ENCODE measurements at places on chromosomes 6 and 20.
A peak's percentile ranks its signal among the peaks of the same experiment; 100 is the strongest.

DNA sequence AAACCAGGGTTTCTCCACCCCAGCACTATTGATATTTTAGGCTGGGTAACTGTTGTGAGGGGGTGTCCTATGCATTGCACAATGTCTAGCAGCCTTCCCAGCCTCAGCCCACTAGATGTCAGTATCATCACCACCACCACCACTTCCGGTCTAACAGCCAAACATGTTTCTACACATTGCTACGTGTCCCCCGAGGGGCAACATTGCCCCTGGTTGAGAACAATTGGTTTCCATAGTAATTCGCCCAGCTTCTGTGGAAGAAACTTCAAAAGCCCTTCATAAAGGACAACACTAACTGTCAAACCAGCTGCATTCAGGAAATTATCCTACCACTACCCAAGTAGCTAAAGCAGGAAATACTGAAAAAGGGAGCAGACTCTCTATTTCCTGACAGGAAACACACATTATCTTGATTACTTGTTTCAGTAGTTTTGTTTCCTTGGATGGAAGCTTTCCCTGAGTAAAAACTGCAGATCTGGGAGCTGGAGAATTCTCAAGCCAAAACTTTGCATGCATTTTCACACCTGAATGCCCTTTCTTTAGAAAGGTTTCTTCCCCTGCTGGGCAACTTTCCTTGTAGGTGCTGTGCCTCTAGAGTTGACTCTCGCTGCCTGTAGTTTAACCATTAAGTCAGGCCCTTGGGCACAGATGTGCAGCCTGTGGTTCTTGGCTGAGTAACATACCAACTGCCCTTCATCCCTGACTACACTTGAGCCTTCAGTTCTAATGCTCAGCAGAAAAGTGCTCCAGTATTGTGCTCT is 23.6 kb downstream of the PKHD1 start:
- peak overlapping the region; percentile 77 for H3K4me3 ChIP-seq
- no peaks in the 10 kb centered on the region for H3K36me3 ChIP-seq
- peak; percentile 73 for DNase-seq
- H3K27ac ChIP-seq, result no peak overlapping the region
- peaks cover 5% of the 10 kb centered on the region for H3K27me3 ChIP-seq
- peaks cover 15% of the 10 kb centered on the region for H3K4me1 ChIP-seq

GRCh38 chr6:154768280-154768679 is 35.1 kb downstream of the SCAF8 start:
- no peak overlapping the region for H3K27ac ChIP-seq
- H3K27me3 ChIP-seq, result no peaks in the 10 kb centered on the region
- H3K4me1 ChIP-seq, result peaks cover 96% of the 10 kb centered on the region
- DNase-seq, result no peak
- no peaks in the 10 kb centered on the region for H3K36me3 ChIP-seq

DNA sequence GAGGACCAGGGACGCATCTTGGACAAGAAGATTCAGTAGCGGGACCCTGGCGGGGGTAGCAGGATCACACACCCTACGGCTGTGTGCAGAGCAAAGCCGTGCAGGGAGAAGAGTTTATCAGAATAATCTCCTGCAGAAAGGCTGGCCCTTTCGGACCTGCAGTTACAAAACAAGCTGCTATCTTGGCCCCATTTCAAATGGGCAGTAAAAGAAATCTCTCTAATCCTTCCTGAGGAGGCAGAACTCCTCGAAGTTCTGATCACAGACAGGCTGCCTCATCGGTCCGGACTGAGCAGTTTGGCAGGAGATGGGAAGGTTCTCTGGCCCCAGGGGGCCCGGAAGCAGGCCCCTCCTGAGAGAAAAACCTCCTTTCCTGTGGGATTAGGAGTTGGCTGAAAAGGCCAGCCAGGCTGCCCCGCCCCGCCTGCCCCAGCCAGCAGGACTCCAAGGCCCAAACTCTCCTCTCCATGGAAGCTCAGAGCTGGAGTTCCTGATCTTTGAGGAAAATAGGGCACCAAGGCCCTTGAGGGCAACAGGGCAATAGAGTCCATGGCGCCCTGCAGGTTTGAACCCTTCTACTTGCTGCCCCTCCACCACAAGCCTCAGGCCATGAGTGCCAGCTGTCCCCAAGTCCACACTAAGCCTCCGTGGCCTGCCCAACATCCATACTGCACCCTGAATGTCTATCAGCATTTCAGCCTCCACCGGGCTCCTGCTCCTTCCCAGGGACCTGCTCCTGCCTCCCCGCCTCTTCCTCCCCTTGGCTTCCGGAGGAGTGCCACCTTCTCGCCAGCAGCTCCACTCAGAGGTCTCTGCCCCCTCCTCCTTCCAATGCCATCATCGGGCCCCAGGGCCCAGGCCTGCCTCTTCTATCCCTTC is 141.3 kb downstream of the PREX1 start:
- DNase-seq, result no peak
- H3K4me3 ChIP-seq, result peak overlapping the region; percentile 19
- peaks cover 64% of the 10 kb centered on the region for H3K27me3 ChIP-seq
- peaks cover 26% of the 10 kb centered on the region for H3K36me3 ChIP-seq
- H3K27ac ChIP-seq, result peak overlapping the region; percentile 85
- H3K4me1 ChIP-seq, result peaks cover 87% of the 10 kb centered on the region

DNA sequence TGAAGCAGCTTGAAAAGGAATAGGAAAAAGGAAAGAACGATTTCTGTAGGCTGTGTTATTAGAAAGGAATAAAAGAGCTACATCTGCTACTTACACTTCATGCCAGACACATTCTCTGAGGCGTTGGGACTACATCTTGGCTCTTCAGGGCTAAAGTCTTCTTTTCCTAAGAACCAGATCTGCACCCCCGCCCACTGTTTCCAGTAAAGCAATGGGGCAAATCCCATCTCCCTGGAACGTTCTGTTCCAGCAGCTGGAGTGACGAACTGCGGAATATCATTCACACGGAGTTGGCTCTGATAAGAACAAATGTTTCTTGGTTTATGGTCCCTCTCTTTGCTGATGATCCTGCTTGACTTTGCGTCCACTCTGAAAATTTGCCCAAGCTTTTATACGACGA is 26.9 kb downstream of the FAM50B start:
- H3K36me3 ChIP-seq, result no peaks in the 10 kb centered on the region
- peaks cover 6% of the 10 kb centered on the region for H3K27me3 ChIP-seq
- DNase-seq, result no peak
- no peaks in the 10 kb centered on the region for H3K4me1 ChIP-seq

GRCh38 chr6:49255335-49255734 is 207.7 kb downstream of the MMUT start:
- no peak for DNase-seq
- H3K27me3 ChIP-seq, result peaks cover 2% of the 10 kb centered on the region
- H3K27ac ChIP-seq, result no peak overlapping the region
- H3K4me3 ChIP-seq, result no peak overlapping the region
- no peaks in the 10 kb centered on the region for H3K36me3 ChIP-seq

DNA sequence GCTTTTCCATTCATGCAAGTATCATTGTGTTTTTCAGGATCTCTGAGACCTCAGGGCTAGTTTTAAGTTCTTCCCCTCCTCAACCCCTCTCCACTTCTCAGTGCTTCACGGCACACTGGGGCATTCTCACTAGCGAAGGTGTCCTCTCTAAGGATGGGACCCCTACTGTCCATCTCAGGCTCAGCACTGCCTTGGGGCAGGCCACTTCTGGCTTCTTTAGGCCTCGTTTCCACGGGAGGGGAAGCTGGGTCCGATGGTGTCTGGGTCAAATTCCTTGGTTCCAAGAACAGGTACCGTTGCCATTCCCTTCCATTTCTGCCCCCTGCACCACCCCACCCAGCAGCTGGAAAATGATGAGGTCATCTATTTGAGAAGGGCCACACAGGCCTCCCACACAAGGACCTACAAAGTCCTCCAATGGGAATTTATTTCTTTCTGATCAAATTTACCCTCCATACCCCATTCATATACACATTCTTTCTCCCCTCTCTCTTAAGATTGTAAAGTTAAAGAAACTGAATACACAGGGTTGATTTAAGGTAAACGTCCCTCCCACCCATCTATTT is 17.2 kb downstream of the GNAS start:
- no peaks in the 10 kb centered on the region for H3K36me3 ChIP-seq
- no peak overlapping the region for H3K4me3 ChIP-seq
- no peak overlapping the region for H3K27ac ChIP-seq
- no peaks in the 10 kb centered on the region for H3K4me1 ChIP-seq
- H3K27me3 ChIP-seq, result no peaks in the 10 kb centered on the region

DNA sequence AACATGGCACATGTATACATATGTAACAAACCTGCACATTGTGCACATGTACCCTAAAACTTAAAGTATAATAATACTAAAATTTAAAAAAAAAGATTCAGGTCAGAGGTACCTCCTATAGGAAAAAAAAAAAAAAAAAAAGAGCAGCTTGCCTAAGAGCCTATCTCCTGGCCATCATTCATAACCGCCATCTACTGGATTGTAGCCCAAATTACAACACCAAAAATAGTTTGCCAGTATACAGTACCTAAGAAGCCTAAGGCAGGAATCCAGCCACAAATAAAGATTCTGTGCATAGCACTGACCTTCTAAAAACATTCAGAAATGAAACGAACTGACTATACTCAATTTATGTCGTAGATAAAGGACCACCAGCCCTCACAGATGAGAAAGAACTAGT is 438.4 kb upstream of the ADGRB3 start:
- H3K27me3 ChIP-seq, result no peaks in the 10 kb centered on the region
- no peak overlapping the region for H3K4me3 ChIP-seq
- no peaks in the 10 kb centered on the region for H3K36me3 ChIP-seq
- no peak overlapping the region for H3K27ac ChIP-seq
- no peak for DNase-seq
- H3K4me1 ChIP-seq, result no peaks in the 10 kb centered on the region

DNA sequence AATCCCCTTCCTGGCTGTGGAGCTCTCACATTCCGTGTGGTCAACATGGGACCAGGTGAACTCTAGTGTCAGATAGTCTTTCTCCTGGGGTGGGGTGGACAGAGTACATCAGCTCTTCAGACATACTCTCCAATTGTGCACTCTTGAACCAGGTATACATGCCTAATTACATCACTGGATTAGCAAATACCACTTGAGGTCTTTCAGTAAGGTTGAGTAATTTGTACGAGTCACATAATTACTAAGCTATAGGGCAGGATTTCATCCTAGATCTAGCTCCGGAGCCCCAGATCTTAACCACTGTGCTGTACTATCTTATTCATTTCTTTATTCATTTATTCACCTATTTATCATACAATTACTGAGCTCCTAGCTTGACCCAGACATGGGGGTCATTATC is 821.3 kb downstream of the TFAP2A start:
- no peak for DNase-seq
- no peak overlapping the region for H3K4me3 ChIP-seq
- H3K4me1 ChIP-seq, result no peaks in the 10 kb centered on the region
- H3K27me3 ChIP-seq, result no peaks in the 10 kb centered on the region
- H3K27ac ChIP-seq, result no peak overlapping the region

DNA sequence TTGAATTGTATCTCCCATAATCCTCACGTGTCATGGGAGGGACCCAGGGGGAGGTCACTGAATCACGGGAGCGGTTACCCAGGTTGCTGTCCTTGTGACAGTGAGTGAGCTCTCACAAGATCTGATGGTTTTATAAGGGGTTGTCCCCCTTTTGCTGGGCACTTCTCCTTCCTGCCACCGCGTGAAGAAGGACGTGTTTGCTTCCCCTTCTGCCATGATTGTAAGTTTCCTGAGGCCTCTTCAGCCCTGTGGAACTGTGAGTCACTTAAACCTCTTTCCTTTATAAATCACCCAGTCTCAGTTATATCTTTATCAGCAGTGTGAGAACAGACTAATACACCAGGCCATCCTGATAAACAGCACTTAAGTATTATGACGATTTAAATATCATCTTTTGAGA is 9.0 kb upstream of the MRGBP start:
- H3K27ac ChIP-seq, result no peak overlapping the region
- no peak for DNase-seq
- peaks cover 3% of the 10 kb centered on the region for H3K27me3 ChIP-seq
- H3K4me1 ChIP-seq, result peaks cover 9% of the 10 kb centered on the region
- H3K36me3 ChIP-seq, result no peaks in the 10 kb centered on the region

DNA sequence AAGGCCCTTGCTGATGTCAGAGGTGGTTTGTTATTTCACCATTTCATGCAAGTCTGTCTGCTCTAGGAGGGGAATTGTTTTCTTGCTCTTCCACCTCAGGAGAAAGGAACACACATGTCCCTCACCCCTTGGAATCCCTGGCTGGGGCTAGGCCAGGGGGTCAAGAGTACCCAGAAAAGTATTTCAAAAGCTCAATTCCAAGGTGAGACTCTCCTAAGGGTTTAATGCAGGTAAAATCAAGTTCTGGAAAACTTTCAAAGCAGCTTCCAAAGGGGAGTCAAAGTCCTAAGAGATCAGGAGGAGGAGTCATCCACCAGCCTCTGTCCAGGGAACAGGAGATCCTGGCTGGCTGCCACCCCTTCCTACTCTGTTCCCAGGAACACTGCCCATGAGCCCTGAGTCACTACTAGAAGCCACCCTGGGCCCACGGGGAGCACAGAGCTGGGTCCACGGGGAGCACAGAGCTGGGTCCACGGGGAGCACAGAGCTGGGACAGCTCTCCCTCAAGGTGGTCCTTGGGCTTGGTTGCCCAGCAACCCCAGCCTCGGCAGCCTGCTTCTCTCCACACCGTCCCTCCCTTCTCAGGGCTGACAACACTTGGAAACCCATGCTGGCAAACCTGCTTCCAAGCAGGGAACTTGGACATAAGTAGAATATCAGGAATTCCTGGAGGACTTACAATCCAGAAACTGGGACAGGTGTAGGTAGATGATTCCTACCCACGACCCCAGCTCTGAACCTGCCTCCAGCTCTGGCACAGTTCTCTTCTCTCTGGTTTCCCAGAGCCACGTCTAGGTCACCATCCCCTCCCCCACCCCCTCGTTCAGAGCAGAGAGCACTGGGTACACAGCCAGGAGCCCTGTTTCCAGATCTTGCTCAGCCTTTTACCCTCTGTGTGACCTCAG is 35.3 kb upstream of the CDKN1A start:
- no peaks in the 10 kb centered on the region for H3K27me3 ChIP-seq
- H3K36me3 ChIP-seq, result peaks cover 4% of the 10 kb centered on the region
- no peak overlapping the region for H3K4me3 ChIP-seq

GRCh38 chr6:13273931-13274706 is 54.2 kb downstream of the TBC1D7 start:
- H3K36me3 ChIP-seq, result peaks cover 3% of the 10 kb centered on the region
- H3K4me3 ChIP-seq, result peak overlapping the region; percentile 71
- peaks cover 31% of the 10 kb centered on the region for H3K4me1 ChIP-seq

GRCh38 chr20:51094221-51094620 is 71.3 kb upstream of the KCNG1 start:
- no peak for DNase-seq
- H3K27me3 ChIP-seq, result peaks cover 19% of the 10 kb centered on the region
- H3K27ac ChIP-seq, result no peak overlapping the region
- H3K4me1 ChIP-seq, result peaks cover 14% of the 10 kb centered on the region

- H3K4me3 ChIP-seq, result no peak overlapping the region
- H3K27ac ChIP-seq, result no peak overlapping the region
- DNase-seq, result peak; percentile 10
- H3K4me1 ChIP-seq, result no peaks in the 10 kb centered on the region
- no peaks in the 10 kb centered on the region for H3K27me3 ChIP-seq
- H3K36me3 ChIP-seq, result no peaks in the 10 kb centered on the region
These were observed 27.6 kb upstream of the LY86 start for GRCh38 chr6:6560909-6561308.

- no peak overlapping the region for H3K27ac ChIP-seq
- H3K27me3 ChIP-seq, result no peaks in the 10 kb centered on the region
- H3K4me3 ChIP-seq, result no peak overlapping the region
- H3K4me1 ChIP-seq, result no peaks in the 10 kb centered on the region
- H3K36me3 ChIP-seq, result no peaks in the 10 kb centered on the region
These were observed 39.8 kb upstream of the SLC17A4 start for GRCh38 chr6:25714765-25715164.

GRCh38 chr6:46381579-46381978 is 109.7 kb downstream of the RCAN2 start:
- H3K4me3 ChIP-seq, result no peak overlapping the region
- H3K27ac ChIP-seq, result no peak overlapping the region
- DNase-seq, result no peak
- H3K27me3 ChIP-seq, result no peaks in the 10 kb centered on the region
- H3K4me1 ChIP-seq, result peaks cover 14% of the 10 kb centered on the region

Measured in immature natural killer cell (primary cell).